Activated CD4-positive, CD25-positive, alpha-beta regulatory T cell (primary cell): ENCODE measurements at places on chromosomes 13 and 19.

- no peak for DNase-seq
Measured at GRCh38 chr19:38033658-38034491, 126.9 kb downstream of the SIPA1L3 start.

DNA sequence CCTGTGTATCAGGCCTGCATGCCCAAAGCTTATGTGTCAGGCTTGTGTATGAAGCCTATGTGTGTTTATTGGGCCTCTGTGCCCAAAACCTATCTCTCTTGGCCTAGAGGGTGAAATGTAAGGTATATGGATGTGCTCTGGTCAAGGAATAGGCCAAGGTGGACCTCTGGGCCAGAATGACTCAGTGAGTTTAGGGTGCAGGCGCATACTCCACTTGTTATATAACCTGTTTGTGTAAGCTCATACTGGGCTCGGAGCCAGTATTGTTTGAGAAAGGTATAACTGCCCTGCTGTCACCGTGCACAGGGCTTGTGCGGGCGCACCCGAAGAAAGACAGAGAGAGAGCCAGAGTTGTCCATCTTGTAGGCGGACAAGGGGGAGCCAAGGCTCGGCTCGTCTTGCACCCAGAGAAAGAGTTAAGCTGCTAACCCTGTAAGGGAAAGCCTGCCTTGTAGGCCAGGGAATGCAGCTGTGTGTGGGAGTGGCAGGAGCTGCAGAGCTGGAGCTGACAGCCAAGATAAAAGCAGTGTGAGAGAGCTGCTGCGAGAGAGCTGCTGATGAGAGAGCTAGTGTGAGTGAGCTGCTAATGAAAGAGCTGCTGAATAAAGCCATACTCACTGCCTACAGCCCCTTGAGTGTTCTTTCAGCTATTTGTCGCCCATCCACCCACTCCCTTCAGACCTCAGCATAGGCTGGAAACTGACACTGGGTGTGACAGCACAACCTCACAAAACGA is 43.4 kb upstream of the N4BP2L1 start:
- no peak for DNase-seq

DNA sequence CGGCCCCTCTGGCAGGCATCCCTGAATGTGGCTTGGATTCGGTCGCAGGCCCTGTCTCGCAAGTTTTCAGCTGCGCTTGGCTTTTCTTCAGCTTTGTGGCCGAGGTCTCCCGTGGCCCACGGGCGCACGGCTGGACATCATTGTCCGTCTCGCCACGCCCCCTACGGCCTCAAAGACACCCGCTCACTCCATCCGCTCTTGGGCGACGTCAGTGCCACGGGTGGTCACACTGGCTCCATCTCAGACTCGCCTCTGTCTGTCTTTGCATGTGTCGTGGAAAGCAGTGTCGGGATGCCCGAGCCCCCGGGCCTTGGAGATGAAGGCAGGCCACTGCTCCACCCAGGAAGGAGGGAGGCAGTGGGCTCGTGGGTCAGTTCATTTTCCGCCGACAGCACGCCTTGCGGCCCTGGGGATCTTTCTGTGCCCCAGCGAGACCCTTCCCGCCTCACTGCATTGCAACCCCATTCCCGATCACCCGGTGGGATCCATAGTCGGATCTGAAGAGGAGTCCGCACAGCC is 51.0 kb downstream of the ZNF146 start:
- DNase-seq = no peak

GRCh38 chr19:38734426-38735256 is 9.6 kb downstream of the CAPN12 start:
- DNase-seq = no peak

GRCh38 chr13:24709186-24709913 is 29.1 kb downstream of the ATP12A start:
- DNase-seq = peak; percentile 5

GRCh38 chr19:7877249-7877836 is 3.2 kb upstream of the PRR36 start:
- DNase-seq = no peak

DNA sequence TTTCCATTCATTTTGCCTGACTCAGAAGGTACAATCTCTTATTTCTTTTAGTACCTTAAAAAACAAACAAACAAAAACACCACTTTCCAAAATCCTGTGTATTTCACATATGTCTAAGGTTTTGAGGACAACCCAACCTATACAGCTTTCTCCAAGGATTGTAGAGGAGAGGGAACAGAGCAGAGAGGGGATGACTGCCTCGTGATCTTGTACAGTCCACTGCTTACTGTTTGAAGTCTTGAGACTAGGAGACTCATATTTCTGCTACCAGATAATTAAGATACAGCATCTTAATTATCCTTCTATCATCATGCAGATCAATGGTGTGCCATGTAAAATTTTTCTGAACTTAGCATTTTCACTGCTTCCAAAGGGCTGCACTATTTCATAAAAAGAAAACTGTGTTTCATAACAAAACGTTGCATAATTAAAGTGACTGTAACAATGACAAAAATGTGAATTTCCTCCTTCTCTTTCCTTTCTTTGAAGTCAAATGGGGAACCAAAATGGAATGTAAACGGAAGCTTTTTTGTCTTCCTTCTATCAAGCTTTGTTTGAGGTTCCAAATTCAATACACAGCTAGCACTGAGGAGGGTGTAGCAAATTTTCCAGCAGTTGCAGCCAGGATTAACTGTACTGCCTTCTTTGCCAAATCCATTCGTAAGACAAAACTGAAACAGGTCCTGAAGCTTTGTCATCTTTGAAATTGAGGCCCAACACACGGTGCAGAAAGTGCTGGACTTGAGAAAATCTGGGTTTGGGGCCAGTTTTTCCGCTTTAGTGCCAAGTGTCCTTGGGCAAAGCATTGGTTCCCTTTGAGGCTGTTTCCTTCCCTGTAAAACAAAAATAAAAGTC is 34.9 kb upstream of the RCBTB2 start:
- DNase-seq = no peak

DNA sequence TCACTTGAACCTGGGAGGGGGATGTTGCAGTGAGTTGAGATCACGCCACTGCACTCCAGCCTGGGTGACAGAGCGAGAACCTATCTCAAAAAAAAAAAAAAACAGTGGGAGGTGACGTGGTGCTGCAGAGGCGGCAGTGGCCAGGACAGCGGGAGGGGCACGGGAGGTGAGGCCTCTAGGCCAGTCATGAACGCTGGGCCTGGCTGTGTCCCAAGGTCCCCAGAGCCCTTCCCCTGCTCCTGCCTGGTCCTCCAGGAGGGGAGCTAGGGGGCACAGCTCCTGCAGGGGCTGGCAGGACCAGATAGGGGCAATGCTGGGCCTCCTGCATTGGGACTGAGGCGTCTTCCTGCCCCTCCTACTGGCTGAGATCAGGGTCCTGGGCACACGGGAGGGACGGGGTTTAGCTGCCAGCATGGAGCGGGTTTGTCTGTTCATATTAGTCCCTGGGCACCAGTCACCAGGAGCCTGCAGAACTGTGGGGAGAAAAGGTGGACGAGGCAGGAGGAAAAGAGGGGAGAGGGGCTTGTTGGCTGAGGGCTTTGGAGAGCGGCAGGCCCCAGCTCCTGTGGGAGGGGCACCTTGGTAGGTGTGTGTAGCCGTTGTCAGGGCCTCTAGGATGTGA is 4.5 kb downstream of the MAP2K7 start:
- no peak for DNase-seq
